ENCODE measurements at places on chromosomes 7 and 10. TPM values are rescaled to one million over a fixed set of nuclear protein-coding genes. Genes with fewer than 3 reads are reported as not detected.

Gene GIMAP2
- total RNA-seq, result 44.1 TPM

- no peak for DNase-seq
Measured at GRCh38 chr10:99280472-99280871, 44.8 kb upstream of the HPSE2 start.

Gene SMO
- 0.12 TPM for total RNA-seq

DNA sequence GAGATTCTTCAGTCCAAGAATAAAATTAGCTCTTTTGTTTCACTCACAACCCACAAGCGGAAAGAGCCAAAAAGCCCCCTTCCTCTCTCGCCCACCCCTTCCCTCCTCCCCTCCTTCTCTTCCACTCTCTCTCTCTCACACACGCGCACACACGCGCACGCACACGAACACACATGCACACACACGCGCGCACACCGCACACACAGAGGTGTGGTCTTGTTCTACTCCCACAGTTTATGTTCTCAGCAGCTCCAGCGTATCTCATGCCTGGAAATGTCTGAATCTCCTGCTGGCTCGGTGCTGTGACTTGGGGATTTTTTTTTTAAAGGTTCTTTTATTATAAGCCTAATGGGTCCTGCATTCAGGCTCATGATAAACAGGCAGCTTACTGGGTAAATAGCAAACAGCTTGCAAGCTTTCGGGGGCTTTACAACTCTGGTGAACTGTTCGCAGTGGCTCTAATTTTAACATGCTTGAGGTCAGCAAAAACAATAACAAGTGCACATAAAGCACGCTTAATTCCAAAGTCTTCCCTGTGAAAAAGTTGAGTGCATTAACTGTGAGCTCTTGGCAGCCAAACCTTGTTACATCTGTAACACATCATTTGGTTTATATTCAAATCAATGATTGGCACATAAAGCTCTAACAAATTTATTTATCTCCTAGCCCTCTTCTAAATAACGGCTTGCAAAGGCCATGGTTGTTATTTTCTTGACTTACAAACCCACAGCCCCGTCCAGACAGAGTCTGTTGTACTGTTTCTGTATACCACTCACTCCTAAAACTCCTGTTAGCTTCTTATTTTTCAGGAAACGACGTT is 424.1 kb upstream of the MGMT start:
- no peak for DNase-seq

Gene PTF1A
- not detected for total RNA-seq

Gene HOXA5
- total RNA-seq, result not detected

- no peak for DNase-seq
Measured at GRCh38 chr10:95289921-95290421, 832 bp downstream of the PDLIM1 start.

- DNase-seq, result no peak
Measured at GRCh38 chr7:34109936-34110780, 204.8 kb downstream of the BMPER start.

GRCh38 chr10:95815133-95815532 is 59.2 kb downstream of the ENTPD1 start:
- DNase-seq, result no peak
